ENCODE measurements at places on chromosomes 12 and 14. TPM values are rescaled to one million over a fixed set of nuclear protein-coding genes. Genes with fewer than 3 reads are reported as not detected.

The SCN8A gene
- total RNA-seq: 1.3 TPM

The GNPNAT1 gene
- total RNA-seq: 13.7 TPM

GRCh38 chr14:41605550-41606281, 960 bp upstream of the LRFN5 start:
- no peak for DNase-seq

- no peak for DNase-seq
These were observed 74.6 kb downstream of the ZFP36L1 start for GRCh38 chr14:68718023-68718990.

DNA sequence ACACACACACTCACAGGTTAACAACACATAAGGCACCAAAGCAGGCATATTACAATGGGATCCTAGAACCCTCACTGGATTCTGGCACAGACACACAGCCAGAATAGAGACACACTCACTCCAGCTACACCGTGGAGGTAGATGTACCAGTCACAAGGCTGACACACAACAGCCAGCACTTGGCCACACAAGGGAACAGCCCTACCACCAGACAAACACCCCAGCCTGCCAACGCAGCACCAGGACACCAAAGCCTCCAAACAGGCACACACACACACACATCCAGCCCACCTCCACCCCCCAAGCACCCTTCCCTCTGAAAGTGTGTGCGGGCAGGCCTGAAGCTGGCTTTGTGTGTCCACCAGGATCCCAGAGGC, 10.9 kb upstream of the ITGB7 start:
- DNase-seq: no peak

DNA sequence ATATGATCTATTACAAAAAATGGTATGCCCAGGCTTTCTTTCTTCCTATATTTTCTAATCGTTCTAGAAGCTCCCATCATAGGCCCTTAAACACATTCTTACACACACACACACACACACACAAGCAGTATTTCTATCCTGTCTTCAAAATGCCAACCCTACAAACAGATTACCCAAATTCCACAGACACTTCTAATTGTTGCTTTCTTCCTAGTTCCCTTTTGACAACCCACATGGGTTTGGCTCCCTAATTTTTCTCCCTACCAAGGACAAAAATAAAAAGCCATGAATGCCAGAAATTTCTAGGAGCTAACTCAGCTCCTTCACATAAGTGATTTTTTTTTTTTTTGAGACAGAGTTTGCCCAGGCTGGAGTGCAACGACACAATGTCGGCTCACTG, 60.3 kb upstream of the NTF3 start:
- DNase-seq: no peak

GRCh38 chr12:52186118-52186840, 5.5 kb downstream of the KRT80 start:
- DNase-seq: no peak

GRCh38 chr14:90985601-90986242, 74.7 kb downstream of the RPS6KA5 start:
- DNase-seq: no peak

GRCh38 chr14:54852215-54852614, 50.4 kb downstream of the GCH1 start:
- DNase-seq: no peak

Measured in activated CD8-positive, alpha-beta memory T cell treated with anti-CD3 and anti-CD28 coated beads, Interleukin-2, amount 10 ng/mL, durations not matched to agents 7 days and 5 days (primary cell).